ENCODE measurements at places on chromosomes 11 and 22. TPM values are rescaled to one million over a fixed set of nuclear protein-coding genes. Genes with fewer than 3 reads are reported as not detected.
A peak's percentile ranks its signal among the peaks of the same experiment; 100 is the strongest.

Gene ART1
- total RNA-seq = not detected

Gene JHY
- total RNA-seq = 0.23 TPM

DNA sequence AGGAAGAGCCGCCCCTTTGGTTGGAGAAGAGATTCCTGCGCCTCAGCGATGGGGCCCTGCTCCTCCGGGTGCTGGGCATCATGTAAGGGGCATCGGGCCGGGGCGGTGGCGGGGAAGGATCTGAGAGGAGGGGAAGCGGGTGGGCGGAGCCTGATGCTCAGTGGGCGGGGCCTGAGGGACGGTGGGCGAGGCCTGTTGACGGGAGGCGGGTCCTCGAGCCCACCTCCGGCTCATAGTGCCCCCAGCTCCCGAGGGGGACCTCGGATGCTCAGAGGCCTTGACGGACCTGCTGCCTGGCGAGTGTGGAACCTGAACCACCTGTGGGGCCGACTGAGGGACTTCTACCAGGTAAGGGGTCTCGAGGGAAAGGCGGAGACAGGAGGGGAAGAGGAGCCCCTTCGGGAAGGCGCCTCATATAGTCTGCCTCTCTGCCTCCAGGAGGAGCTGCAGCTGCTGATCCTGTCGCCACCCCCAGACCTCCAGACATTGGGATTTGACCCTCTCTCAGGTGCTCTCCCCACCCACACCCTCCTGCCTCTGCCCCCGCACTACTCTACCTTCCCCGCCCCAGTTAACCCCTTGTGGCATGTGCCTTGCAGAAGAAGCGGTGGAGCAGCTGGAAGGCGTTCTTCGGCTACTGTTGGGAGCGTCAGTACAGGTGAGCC, 799 bp downstream of the CCDC88B start:
- DNase-seq = no peak

DNA sequence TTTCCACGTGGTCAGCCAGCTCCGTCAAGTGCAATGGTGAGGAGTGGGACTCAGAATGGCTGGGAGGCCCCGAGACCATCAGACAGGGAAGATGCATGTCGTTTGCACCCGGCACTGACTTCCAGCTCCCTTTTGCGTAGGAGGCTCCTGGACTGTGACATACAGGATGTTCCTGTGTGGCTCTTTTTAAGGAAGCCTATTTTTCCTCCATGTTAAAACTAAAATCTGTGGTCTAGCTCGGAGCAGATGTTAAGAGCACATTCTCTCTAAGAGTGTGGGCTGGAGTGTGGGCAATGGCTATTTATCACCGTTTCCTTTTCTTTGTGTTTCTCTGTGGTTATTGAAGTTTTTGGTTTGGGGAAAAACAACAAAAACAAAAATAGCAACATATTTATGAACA, 40.9 kb upstream of the AMPD3 start:
- no peak for DNase-seq

DNA sequence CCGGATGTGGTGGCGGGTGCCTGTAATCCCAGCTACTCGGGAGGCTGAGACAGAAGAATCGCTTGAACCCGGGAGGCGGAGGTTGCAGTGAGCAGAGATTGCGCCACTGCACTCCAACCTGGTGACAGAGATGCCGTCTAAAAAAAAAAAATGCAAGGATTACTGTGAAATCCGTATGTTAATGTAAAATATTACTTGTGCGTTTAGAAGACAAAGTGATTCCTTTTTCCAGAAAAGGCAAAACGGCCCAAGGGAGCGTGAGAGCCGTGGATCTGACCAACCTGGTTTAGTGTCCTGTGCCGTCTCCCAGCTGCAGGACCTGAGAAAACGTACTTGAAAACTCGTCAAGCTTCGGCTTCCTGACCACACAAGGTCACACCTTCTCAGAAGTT, 905 bp downstream of the HDHD5 start:
- no peak for DNase-seq

GRCh38 chr22:17792299-17792698, 18.0 kb upstream of the BID start:
- DNase-seq = no peak

GRCh38 chr11:69773626-69774353, 1.4 kb downstream of the FGF4 start:
- no peak for DNase-seq

- peak; percentile 54 for DNase-seq
Observed at GRCh38 chr11:6298605-6299004, 21.7 kb downstream of the CAVIN3 start.

DNA sequence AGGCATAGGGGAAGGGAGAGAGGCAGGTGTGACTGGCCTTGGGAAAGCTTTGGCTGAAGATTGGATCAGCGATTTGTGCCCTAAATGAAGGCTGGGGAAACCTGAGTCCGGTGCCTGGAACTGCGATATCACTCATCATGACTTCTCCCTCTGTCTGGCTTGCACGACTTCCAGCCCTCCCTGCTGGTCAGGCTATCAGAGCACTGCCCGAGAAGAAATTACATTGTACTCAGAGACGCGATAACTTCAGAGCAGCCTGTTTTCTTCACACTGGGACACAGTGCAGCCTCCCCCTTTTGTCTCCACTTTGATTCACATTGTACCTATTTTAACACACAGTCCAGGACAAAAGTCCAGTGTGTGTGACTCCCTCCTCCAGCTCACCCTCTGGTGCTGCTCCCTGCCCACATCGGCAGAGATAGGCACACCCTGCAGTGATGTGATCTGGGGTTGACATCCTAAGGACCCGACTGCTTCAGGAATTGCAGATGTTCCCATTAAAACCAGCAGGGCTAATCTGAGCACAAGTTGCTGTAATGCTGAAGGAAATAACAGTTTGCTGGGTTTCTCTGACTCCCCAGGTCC, 62.1 kb upstream of the CADM1 start:
- DNase-seq = no peak

DNA sequence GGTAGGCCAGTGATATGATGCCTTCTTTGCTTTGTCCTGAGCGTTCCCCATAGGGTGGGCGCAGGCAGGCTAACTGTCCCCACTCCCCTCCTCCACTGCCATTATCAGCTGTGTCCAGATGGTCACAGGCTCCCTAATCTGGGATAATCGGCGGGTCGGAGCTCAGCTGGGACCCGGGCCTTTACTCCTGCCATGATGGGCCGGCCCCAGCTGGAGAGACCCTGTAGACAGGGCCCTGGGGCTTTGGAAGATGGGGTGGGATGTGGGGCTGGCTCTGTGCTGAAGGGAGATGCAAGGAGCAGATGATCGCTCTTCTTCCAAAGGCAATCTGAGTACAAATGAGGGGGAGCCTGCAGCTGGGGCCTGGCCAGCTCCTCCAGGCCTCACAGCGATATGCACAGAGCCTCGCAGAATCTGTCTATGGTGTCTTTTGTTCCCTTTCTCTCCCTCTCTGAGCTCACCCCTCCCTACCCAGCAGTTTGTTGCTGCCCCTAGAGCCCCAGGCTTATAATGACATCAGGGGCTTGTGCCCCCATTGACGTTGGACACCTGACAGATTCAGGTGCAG, 11.9 kb downstream of the KLHL35 start:
- DNase-seq = no peak

- DNase-seq = no peak
Observed at GRCh38 chr22:49186762-49187161, 640.9 kb downstream of the BRD1 start.

DNA sequence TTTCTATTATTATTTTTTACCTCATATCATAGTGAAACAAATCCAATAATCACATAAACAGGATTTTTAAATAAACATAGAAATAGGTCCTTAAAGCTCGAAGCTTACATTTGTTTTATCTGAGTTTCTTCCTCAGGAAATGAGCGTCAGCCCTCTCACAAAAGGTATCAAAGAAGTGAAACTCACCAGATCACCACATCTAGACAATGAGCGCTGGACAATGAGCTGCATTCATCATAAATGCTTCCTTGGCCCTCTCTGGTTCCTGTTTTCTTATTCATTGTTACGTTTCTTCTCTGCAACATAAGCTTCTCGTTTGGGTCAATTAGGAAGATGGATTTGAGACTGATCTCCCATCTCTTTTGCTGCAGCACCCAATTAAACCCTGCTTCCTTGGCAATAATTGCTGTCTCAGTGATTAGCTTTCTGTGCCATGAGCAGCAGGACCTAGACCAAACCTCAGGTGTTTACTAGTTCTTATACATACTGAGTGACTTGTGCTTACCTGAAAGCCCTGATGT, 649.9 kb upstream of the LUZP2 start:
- DNase-seq = no peak

Gene RAB38
- 0.28 TPM for total RNA-seq

- DNase-seq = no peak
Observed at GRCh38 chr11:70506658-70506970, 108.3 kb downstream of the CTTN start.

Measured in left lobe of liver (tissue), 2 donors.